ENCODE measurements at places on chromosomes 16 and 17.

- DNase-seq: no peak
Observed at GRCh38 chr17:71229070-71229469, 891.8 kb upstream of the SOX9 start.

DNA sequence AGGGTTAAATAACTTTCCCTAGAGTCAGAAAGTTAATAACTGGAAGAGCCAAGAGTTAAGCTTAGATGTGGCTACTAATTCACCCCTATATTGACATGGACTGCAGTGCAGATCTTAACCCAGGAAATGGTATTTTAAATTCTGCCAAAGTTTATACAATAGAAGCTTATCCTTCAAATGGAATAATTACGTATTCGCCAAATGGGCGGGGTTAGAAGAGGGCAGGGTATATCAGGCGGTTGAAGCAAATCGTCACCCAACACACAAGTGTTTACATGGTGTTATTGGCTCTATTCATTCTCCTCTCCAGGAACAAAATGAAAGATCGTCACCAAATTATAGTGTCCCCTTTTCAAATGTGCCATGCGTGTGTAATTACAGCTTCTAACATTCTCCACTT is 182.7 kb downstream of the PRKCB start:
- DNase-seq: no peak

GRCh38 chr17:44222112-44222869 is 2.8 kb upstream of the UBTF start:
- DNase-seq: no peak

DNA sequence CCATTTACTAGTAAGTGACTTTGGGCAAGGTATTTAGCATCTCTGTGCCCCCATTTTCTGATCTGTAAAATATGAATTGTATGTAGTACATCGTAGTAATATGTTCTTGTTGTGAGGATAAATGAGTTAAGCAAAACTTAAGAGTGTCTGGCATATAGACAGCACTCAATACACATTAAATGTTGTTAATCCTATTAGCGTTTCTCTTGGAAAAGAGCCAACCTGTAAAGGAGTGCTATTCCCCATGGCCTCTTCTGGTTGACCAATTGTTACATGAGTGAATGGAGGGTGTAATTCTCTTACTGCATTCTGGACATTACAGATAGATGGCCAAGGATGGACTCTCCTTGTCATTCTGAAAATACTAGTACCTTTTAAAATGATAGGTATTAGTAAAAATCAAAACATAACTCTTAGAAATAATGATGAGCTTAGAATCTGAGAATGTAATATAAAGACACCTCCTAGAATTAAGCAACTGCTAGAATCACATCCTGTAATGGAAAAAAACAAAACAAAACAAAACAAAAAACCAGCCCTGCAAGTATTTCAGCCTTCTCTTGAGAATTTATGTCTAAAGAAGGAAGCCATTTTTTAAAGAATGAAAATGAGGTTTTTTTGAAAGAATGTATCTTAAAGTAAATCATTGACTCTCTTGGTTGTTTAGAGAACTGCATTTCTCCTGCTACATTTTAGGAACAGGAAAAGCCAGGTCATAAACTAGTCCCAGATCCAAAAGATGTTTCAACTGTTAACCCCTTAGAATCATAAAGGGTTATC is 30.5 kb downstream of the IQCK start:
- DNase-seq: no peak

DNA sequence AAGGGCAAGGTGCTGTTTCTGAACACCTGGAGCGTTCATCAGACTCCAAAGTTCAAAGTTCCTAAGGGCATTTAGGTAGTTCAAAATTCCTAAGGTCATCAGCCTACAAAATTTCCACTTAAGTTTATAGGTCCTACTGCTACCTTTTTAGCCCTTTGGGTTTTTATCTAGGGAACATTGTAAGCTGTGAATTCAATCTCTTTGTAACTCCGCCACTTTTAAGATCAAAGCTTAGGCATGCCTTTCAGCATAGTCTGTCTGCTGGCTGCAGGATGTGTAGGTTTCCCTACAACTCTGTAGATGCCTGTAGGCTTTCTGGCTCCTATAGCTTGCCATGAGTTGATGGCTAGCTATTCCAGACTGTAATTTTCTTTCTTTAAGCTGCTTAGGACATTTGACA is 291.6 kb downstream of the MAP2K6 start:
- DNase-seq: no peak

DNA sequence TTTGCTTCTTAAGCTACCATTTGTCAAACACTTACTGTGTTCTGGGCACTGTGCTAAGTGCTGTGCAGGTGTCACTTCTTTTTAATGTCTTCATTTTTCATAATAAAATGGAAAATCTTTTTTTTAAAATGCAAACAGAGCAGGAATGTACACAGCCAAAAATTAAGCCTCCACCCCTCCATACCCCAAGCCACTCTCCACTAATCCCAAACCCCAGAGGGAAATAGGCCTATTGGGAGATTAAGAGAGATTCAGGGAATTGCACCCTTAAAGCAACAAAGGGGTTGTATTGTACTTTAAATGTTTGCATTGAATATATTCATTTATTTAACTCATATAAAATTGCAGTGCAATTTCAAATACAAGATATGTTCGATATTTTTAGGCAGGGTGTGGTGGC is 28.6 kb upstream of the GAN start:
- DNase-seq: no peak

DNA sequence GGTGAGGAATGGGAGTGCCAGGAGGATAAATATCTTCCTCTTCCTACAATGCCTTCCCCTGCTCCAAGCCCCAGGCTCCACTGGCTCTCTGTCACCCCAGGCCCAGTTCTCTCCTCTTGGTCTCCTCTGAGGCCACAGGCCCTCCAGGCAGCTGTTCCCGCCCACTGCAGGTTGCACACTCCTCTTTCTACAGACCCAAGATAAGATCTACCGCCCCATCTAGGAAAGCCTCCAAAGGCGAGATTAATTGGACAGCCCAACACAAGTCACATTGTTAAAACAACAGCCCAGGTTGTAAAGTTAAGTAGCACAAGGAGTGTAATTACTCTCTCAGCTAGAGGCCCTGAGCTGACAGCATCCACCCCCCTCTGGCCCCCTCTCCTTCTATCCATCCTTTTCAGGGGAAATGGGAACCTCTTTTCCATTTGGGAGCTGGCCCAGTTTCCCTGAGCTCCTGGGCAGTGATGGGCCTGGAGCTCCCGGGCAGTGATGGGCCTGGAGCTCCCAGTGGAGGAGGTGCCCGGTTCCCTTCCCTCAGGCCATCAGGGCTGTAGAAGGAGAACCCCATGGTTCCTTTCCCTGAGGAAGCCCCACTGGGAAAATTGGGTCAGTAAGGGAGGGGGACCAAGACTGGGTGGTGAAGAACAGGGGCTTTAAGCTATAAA is 7.3 kb downstream of the DLX4 start:
- no peak for DNase-seq

DNA sequence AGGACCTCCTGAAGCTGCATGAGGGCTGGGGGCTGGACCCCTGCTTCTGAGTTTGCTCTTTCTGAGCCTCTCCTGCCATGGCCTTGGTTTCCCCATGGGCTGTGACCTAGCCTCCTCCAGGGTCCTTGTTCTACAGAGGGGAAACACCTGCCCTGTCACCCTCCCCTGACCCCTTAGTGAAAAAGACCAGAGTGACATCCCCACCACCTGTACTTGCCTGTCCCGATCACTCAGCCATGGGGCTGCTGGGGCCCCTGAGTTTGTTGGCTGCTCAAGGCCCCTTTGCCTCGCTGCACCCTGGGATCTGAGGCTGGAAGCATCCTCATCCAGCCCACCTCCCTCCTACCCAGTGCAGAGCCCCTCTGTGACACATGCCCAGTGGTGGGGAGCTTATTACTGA is 800 bp downstream of the NOD2 start:
- no peak for DNase-seq

GRCh38 chr17:66371561-66371960 is 69.1 kb downstream of the PRKCA start:
- no peak for DNase-seq

DNA sequence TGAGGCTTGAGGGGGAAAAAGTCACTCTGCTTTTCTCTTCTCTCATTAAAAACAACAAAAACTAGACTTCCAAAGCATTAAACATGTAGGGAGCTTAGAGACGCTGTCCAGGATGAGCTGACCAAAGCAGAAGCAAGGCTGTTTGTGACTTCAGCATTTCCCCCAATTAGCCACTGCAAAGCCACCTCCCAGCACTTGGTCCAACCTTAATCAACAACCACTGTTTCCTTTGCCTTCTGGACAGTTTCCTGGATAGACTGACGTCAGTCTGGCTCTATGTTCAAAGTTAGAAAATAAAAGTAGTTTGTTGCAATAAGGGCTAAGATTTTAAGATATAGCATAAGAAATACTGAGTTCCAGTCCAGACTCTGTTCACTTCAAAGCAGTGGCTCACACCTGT is 3.1 kb downstream of the TMEM231 start:
- no peak for DNase-seq

DNA sequence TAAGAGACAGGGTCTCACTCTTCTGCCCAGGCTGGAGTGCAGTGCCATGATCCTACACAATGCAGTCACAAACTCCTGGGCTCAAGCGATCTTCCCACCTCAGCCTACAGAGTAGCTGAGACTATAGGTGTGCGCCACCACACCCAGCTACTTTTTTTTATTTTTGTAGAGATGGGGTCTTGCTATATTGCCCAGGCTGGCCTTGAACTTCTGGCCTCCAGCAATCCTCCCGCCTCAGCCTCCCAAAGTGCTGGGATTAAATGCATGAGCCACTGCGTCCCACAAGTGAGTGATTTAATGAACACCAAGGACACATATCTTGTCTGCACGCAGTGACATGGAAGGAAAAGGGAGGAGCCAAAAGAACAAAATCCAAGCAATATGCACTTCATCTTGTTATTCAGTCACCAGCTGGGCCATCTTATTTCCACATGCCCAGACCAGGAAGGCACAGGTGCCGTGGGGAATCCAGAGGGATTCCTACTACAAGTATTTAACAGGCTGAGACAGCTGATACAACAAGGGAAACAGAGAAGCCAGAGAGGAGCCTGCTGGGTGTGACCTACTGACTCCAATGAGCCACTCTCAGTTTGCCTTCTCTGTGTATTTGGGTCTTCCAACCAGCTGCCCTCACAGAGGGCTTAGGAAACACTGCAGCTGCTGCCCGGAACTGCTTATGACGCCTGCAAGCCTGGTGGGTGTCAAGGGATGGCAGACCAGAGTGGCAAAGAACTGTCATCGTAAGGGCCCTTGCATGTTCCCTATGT is 17.0 kb downstream of the LSM12 start:
- DNase-seq: no peak

- DNase-seq: no peak
Observed at GRCh38 chr16:86067936-86068335, 169.0 kb downstream of the IRF8 start.

GRCh38 chr16:84845496-84846002 is 25.8 kb downstream of the CRISPLD2 start:
- DNase-seq: no peak

- DNase-seq: no peak
Observed at GRCh38 chr17:57401556-57402488, 145.5 kb downstream of the MSI2 start.

DNA sequence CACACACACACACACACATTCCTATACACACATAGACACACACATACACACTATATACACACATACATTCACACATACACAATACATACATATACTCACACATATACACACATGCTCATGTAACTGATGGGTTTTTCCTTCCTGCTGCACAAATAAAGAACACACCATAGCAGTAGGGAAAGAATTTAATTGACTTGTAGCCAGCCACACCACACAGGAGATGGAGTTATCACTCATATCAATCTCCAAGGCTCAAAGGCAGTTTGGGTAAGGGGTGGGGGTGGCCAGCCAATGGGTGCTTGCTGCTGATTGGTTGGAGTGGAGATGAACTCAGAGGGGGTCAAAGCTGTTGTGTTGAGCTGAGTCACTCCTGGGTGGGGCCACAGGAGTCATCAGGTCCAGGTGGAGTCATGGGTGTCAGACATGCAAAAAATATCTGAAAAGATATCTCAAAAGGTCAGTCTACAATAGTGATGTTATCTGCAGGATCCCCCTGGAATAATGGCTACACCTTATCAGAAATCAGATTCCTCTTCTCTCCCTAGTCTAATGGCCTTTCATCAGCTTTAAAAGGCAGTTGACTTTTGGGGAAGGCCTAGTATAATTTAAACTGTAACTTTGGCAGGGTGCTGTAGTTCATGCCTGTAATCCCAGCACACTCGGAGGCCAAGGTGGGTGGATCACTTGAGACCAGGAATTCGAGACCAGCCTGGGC is 46.1 kb downstream of the WSB1 start:
- no peak for DNase-seq
